Fibroblast of lung (primary cell): ENCODE measurements at places on chromosomes 7 and 10. TPM values are rescaled to one million over a fixed set of nuclear protein-coding genes. Genes with fewer than 3 reads are reported as not detected.

LGI1 gene
- total RNA-seq, result not detected in 2 replicates

FAM237B gene
- under 0.01 TPM in 1 of 2 replicates, not detected in the other for total RNA-seq

PSD gene
- total RNA-seq, result 5.3 and 6.9 TPM in 2 replicates

NHLRC2 gene
- 8.5 and 11.9 TPM in 2 replicates for total RNA-seq

FBXO24 gene
- total RNA-seq, result 0.33 and 0.51 TPM in 2 replicates

GPR26 gene
- not detected in 2 replicates for total RNA-seq

KCNK18 gene
- total RNA-seq, result not detected in 2 replicates

CCDC172 gene
- total RNA-seq, result not detected in 2 replicates

TMEM236 gene
- under 0.01 and 0.17 TPM in 2 replicates for total RNA-seq

FAM221A gene
- 3.3 and 5.1 TPM in 2 replicates for total RNA-seq

USP54 gene
- total RNA-seq, result 6.4 and 9.9 TPM in 2 replicates

TMEM229A gene
- total RNA-seq, result not detected in 2 replicates
